Fibroblast of the conjunctiva (primary cell): ENCODE measurements at places on chromosomes 1 and 21.

GRCh38 chr1:160045653-160046052, 13.9 kb upstream of the PIGM start:
- no peak for DNase-seq

- DNase-seq: no peak
Measured at GRCh38 chr1:17369466-17369865, 2.5 kb upstream of the PADI6 start.

GRCh38 chr1:1507305-1507704, 4.7 kb upstream of the ATAD3A start:
- DNase-seq: no peak

DNA sequence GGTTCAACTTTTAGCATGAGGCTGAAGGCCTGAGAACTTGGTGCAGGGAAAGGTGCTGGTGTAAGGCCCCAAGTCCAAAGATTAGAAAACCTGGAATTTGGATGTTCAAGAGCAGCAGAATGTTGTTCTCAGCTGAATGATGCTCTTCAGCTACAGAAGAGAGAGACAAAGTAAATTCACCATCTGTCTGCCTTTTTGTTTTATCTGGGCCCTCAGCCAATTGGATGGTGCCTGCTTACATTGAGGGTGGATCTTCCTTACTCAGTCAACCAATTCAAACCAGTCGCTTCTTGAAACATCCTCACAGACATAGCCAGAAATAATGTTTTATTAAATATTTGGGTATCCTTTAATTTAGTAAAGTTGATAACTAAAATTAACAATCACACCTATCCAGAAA, 748.2 kb upstream of the ADAMTS5 start:
- no peak for DNase-seq

GRCh38 chr1:87007323-87007722, 92.9 kb downstream of the HS2ST1 start:
- no peak for DNase-seq

- DNase-seq: no peak
Measured at GRCh38 chr1:9835404-9835757, 11.6 kb upstream of the CLSTN1 start.
